Hair follicle dermal papilla cell (primary cell): ENCODE measurements at places on chromosomes 12 and 14. TPM values are rescaled to one million over a fixed set of nuclear protein-coding genes. Genes with fewer than 3 reads are reported as not detected.

The DACT1 gene
- 2.1 and 2.9 TPM in 2 replicates for total RNA-seq

The MIP gene
- total RNA-seq: 0.32 TPM in 1 of 2 replicates, not detected in the other

The IFI27 gene
- total RNA-seq: 82.3 and 282 TPM in 2 replicates

The ZFHX2 gene
- 0.12 and 0.16 TPM in 2 replicates for total RNA-seq

The ERGIC2 gene
- total RNA-seq: 40.8 and 54.8 TPM in 2 replicates
